ENCODE measurements at places on chromosomes 16 and 17. TPM values are rescaled to one million over a fixed set of nuclear protein-coding genes. Genes with fewer than 3 reads are reported as not detected.

Gene FSCN2
- total RNA-seq: 8.0 TPM

Gene DPEP3
- total RNA-seq: not detected

Gene ENDOV
- total RNA-seq: 30.8 TPM

Gene CTRB2
- 0.43 TPM for total RNA-seq

Gene RSKR
- 10.4 TPM for total RNA-seq

Gene CTRB1
- total RNA-seq: not detected

Gene DNAJA3
- 36.4 TPM for total RNA-seq

Gene PGP
- total RNA-seq: 19.4 TPM

- no peak for DNase-seq
Measured at GRCh38 chr16:78641433-78641832, 542.0 kb downstream of the WWOX start.

GRCh38 chr16:80027007-80027965, 426.7 kb upstream of the MAF start:
- peak; percentile 95 for DNase-seq

DNA sequence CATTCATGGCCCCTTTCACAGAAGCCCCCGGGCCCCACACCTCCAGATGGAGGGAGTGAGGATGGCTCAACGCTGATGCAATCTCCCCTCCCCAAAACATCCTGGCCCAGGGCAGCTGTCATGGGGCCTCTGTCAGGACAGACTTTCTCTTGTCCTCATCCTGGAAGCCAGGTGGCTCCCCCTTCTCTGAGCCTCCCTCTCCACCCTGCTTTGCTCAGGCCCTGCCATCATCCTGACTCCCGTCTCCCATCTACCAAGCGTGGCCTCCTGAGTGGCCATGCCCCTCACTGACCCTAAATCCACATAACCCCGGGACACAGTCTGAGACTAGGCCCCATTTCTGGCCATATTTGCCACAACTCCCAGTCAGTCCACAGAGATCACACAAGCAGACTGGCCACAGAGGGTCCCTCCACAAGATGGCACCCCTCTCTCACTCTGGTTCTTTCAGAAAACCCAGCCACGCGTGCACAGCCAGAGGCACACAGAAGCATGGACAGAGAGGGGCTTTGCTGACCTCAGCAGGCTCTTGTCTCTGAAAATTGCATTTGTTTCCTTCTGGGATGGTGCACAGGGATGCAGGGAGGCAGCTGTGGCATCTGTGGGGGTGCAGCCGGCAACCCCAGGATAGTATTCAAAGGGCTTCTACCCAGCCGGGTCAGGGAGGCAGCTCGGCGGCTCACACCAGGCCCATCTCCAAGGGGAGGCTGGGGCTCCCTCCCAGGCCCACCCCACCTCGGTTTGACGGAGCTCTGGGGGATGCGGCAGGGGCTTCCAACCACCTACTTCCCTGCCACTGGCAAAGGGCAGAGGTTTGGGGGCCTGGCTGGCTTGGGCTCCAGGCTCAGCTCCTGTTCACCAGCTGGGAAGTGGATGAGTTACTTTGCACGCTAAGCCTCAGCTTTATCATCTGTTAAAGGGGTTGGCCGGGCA, 16.9 kb downstream of the DOC2B start:
- peak; percentile 37 for DNase-seq

GRCh38 chr16:69165584-69165983, 21.4 kb upstream of the SNTB2 start:
- DNase-seq: no peak

DNA sequence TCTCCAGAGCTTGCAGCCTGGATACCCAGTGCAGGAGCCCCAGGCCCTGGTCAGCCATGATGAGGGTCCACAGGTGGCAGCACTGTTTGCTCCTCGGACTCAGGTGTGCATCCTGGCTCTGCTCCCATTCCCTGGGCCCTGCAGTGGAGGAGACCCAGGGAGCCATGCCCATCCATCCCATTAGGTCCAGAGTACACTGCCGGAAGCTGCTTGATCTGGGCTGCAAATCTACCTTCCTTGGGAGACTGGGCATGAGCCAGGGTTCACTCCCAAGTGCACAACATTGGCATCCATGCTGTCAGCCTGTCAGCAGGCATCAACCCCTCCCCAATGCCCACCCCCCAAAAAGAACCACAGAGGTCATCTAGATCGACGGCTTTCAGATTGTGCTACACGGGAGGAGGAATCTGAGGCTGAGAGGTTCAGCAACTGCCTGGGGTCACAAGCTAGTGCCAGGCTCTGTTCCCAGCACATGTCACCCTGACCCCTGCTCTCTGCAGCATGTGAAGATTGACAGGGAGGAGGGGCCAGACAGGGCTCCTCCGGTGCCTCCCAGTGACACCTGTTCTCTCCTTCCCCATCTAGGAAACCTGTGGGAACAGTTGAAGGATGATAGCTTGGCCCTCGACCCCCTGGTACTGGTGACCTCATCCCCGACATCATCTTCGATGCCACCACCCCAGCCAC, 15.7 kb downstream of the UNC119 start:
- no peak for DNase-seq

GRCh38 chr17:66541461-66542128, 239.2 kb downstream of the PRKCA start:
- DNase-seq: peak; percentile 50

- DNase-seq: no peak
Measured at GRCh38 chr17:49437696-49438435, 23.2 kb upstream of the PHB1 start.

DNA sequence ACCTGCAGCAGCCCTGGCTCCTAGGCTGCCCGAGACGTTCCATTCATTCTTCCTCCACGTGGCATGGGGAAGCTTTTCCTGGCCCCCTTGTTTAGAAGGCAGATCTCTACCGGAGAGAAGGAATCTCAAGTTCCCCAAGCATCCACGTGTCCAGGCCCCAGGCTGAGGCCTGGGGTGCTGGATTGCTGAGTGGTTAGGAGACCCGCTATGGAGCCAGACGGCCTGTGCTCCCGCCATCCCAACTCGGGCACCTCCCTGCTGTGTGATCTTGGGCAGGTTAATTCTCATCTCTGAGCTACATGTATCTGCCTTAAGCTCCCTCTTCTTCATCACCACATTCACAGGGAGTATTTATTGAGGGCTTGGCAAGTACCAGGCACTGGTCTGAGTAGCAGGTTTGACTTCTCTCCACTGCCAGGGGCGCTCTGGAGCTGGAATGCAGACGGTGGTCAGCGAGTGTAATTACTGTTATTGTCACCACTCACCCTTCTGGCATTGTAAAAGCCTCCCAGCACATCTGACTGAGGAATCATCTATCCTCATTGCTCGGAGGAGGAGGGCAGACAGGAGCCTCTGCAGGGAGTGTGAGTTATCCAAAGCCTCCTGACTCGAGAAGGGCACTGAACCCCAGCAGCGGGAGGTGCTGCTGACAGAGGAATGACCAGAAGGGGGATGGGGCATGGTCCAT, 1.1 kb upstream of the ADGRG1 start:
- peak; percentile 86 for DNase-seq

DNA sequence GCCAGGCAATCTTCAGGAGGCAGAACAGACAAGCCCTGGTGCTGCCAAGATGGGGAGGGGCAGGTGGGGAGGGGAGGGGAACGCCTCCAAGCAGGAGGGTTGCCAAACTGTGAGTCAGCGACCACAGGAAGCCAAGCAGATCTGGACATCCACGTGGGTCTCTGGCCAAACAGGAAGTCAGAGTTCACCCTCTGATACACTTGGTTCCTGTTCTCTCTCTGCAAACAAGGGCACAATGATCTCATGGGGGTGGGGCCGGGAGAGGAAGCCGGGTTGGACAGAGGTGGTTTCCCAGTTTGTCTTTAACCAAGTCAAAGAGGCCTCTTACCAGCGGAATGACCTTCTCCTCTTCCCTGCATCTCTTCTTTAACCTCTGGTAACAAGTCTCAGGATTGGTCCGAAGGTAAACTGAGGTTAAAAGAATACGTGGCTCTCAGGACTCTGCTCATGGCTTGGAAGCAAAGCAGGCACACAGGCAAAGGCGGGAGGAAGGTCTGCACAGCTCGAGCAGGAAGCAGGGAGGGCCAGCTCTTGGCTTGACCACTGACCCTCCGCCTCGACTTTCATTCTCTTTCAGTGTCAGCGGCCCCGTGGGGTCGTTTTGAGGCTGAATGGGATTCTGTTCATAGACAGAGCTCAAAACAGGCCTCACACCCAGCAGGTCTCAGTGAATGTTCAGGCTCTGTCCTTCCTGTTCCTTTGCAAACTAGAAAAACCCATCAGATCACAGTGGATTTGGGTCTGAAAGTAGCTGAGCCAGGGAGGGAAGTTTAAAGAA, 32.9 kb downstream of the TK2 start:
- DNase-seq: peak; percentile 98

DNA sequence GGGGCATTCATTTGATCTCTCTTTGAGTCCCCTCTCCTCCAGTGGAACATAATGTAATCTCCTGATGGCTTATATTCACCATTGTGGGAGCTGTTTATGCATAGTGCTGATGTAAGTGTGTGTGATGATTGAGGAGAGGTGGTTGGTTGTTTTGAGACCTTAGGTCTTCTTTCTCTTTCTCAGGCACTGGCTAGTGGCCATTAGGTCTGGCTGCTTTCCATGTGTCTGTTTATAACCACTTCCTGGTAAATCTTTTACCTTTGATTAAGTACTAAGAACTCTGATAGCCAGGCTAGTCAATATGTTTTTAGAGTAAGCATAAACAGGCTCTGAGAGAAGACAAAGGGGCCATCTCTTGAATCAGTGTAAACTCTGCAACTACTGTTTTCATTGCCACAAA, 27.9 kb downstream of the VAT1L start:
- DNase-seq: peak; percentile 62

GRCh38 chr16:68200088-68200783, 35.7 kb downstream of the ESRP2 start:
- DNase-seq: peak; percentile 37

- DNase-seq: peak; percentile 14
Measured at GRCh38 chr17:66716236-66717026, 118.5 kb upstream of the CACNG5 start.

DNA sequence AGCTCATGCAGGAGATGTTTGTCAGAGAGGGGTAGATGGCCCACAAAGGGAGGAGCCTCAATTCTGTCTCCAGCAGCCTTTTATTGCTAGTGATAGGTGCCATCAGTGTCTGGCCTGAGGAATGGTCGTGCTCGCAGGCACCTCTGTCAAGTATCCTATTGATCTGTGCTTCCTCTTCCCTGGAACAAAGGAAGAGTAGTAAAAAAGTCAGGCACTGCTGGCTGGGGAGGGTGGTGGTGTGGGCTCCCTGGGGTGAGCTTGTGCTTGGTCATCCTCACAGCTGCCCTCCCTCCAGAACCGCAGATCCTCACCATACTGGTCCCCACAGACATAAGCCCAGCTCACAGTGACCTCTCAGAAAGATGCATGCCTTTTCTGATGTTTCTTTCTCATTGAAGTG, 15.0 kb upstream of the SALL1 start:
- DNase-seq: no peak

DNA sequence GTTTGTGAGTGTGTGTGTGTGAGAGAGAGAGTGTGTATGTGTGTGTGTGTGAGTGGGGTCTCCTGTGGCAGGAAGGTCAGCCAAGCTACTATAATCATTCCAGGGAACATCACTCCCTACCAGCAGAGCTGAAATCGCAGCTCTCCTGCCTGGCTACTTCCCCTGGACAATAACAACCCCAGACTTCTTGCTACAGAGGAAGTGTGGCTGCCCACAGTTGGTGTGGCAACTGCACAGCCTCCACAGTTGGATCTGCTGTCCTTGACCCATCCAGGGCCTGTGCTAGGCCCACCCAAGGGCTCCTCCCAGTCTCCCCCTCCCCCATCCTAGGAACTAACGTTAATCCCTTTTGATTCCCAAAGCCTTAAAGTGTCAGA, 1.5 kb downstream of the SLC13A5 start:
- DNase-seq: no peak

- DNase-seq: no peak
Measured at GRCh38 chr16:75264457-75264998, 13.1 kb upstream of the BCAR1 start.

DNA sequence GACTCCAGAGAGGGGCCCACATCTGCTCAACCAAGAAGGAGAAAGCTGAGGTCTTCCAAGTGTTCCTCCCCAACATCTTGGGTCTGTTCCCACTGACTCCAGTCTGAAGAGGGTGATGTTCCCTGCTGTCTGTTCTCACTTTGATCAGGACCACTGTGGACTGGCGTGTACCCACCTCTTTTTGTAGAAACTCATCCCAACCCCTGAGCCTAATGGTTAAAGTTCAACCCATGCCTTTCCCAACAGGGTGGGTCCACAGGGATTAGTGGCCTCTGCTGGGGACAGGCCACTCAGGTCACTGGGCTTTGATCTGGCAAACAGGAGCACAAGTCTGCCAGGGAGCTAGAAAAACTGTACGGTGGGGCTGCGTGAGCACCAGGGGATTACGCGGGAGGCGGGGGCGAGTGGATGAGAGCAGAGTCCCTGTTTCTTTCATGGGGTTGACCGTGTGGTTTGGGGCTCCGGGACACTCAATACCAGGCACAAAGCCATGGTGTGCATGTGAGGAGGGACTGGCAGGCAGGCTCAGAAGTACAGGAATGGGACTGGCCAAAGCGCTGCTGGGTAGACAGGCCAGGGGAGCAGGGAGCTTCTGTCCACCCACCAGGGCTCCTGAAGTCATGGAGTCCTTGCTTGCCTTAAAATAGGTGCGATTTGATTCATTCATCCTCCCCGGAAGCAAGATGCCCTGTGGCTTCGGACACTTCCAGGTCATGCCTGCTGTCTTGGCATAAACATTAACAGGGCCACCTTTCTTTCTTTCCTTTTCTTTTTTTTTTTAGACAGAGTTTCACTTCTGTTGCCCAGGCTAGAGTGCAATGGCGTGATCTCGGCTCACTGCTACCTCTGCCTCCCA, at the start of gene CA5A:
TSS of gene CA5A (minus strand) at position 155 of the 856 bp plus-strand sequence. CDS start at position 76, 79 bp downstream.
- no peak for DNase-seq

- no peak for DNase-seq
Measured at GRCh38 chr16:51161440-51162195, 10.5 kb upstream of the SALL1 start.

GRCh38 chr17:18044609-18045008, 5.4 kb downstream of the GID4 start:
- DNase-seq: no peak

- DNase-seq: no peak
Measured at GRCh38 chr17:16435925-16436886, 20.8 kb downstream of the TRPV2 start.

DNA sequence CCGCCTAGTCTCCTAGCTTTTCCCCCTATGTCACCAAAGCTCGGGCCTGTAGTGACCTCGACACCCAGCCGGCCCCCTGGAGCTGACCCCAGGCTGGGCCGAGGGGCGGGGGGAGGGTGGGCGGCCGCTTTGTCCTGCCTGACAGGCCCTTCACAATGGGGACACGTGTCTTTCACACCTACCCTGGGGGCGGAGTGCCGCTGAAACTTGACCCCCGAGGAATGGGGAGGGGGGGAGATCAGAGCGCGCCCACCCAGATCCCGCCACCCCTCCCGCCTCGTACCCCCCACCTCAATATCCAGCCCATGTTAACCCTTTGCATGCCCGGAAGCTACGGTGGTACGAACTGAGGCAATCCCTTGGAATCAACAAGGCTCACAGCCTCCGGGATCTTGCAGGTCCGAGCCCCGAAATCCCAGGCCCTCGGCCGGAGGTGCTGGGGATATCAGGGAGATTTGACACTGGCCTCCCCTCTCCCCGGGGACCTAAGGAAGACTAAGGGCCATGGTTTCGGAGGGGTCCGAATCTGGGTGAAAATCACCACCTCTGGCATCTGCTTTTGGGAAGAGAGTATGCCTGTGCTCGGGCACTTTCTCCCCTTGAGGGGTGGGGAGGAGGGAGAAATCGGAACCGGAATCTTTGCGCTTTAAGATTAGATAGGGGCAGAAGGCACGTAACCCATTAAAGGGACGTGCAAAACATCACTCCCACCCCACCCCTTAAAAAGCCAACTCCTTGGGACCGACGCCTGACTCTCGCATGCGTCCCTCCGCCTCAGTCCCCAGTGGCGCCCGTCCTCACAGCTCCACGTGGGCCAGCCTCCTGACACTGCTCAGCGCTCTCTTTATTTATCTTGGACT, 2.6 kb downstream of the NOG start:
- no peak for DNase-seq

Data from astrocyte (in vitro differentiated cells and primary cell).